ENCODE measurements at places on chromosomes 2 and 18. TPM values are rescaled to one million over a fixed set of nuclear protein-coding genes. Genes with fewer than 3 reads are reported as not detected.

B4GALT6 gene
- 3.0 TPM for total RNA-seq

ITPRIPL1 gene
- 52.1 TPM for total RNA-seq

EVA1A gene
- total RNA-seq, result not detected

CROCC2 gene
- total RNA-seq, result not detected

SCG2 gene
- total RNA-seq, result not detected

IER3IP1 gene
- total RNA-seq, result 14.7 TPM

SRD5A2 gene
- not detected for total RNA-seq

KIF1A gene
- total RNA-seq, result 0.66 TPM

ZNF521 gene
- total RNA-seq, result not detected

DNA sequence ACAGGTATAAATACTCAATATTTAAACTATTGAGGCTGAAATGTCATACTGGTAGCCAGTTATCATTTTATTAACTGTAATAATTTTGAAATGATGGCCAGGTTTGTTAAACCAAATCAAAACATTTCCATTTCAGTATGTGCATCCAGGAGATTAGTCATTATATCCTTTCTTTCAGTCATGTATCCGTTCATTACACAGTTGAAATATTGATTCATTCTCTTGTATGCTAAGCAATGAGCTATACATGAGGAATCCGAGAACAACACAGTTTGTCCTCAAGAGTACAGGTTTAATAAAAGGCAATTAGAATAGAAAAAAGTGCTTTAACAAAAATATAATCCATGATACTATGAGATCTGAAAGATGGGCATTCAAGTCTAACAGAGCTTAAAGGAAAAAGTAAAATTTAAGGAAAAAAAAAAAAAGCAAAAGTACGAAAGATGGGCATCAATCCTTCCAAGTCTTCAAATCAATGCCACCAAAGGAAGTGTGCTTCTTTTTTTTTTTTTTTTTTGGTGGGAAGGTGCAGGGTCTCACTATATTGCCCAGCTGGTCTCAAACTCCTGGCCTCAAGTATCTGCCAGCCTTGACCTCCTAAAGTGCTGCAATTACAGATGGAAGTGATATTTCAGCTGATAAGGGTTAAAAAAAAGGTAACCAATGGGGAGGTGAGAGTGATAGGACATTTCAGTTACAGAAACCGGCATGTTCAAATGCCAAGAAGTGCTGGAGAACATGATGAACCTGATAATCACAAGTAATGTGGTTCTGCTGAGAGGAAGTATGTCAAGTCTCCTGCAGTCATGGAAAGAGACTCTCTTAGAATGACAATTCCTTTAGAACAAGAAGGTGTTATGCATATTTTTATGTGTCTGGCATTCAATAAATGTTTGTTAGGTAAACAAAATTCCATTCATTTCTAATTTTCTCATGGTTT is 35.8 kb downstream of the PUM2 start:
- DNase-seq, result no peak
- peak overlapping the region; percentile 44 for H3K27ac ChIP-seq
- H3K36me3 ChIP-seq, result peaks cover 41% of the 10 kb centered on the region
- H3K4me1 ChIP-seq, result peaks cover 31% of the 10 kb centered on the region
- no peaks in the 10 kb centered on the region for H3K27me3 ChIP-seq

GRCh38 chr2:109117780-109118179 is 11.2 kb upstream of the SH3RF3 start:
- no peak overlapping the region for H3K27ac ChIP-seq
- H3K27me3 ChIP-seq, result peaks cover 27% of the 10 kb centered on the region
- no peaks in the 10 kb centered on the region for H3K4me1 ChIP-seq
- DNase-seq, result no peak

- H3K27ac ChIP-seq, result no peak overlapping the region
- no peak for DNase-seq
- H3K27me3 ChIP-seq, result peaks cover 4% of the 10 kb centered on the region
- peaks cover 8% of the 10 kb centered on the region for H3K4me1 ChIP-seq
- H3K36me3 ChIP-seq, result no peaks in the 10 kb centered on the region
These were observed 56.1 kb upstream of the CDCA7 start for GRCh38 chr2:173298536-173299097.

GRCh38 chr2:200310545-200310971 is 4.1 kb downstream of the SPATS2L start:
- H3K4me3 ChIP-seq, result no peak overlapping the region
- no peak for DNase-seq
- H3K4me1 ChIP-seq, result peaks cover 35% of the 10 kb centered on the region
- peaks cover 6% of the 10 kb centered on the region for H3K27me3 ChIP-seq

DNA sequence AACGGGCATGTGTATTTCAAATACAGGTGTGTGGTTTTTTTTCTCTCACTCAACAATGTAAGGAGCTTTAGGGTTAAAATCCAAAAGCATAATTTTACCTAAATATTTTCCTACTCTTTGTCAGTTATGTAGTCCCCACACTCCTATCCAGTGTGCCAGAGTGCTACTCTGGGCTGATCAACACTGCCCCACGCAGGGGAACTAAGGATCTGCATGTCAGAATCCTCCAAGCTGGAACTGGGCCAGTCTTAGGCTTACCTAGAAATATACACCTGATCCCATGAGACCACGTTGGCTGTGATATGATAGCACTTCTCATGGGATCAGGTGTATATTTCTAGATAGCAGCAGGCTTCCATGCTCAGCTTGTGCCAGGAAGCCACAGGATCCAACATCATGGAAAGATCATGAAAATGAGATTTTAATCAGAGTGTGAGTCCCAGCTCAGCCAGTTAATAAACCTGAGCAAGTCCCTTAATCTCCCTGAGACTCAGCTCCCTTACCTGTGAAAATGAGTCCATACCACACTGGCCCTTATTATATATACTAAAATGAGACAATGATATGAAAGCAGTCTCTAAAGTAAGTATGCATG is 29.7 kb downstream of the CCDC141 start:
- no peak overlapping the region for H3K4me3 ChIP-seq
- DNase-seq, result peak; percentile 13
- H3K36me3 ChIP-seq, result peaks cover under 1% of the 10 kb centered on the region

DNA sequence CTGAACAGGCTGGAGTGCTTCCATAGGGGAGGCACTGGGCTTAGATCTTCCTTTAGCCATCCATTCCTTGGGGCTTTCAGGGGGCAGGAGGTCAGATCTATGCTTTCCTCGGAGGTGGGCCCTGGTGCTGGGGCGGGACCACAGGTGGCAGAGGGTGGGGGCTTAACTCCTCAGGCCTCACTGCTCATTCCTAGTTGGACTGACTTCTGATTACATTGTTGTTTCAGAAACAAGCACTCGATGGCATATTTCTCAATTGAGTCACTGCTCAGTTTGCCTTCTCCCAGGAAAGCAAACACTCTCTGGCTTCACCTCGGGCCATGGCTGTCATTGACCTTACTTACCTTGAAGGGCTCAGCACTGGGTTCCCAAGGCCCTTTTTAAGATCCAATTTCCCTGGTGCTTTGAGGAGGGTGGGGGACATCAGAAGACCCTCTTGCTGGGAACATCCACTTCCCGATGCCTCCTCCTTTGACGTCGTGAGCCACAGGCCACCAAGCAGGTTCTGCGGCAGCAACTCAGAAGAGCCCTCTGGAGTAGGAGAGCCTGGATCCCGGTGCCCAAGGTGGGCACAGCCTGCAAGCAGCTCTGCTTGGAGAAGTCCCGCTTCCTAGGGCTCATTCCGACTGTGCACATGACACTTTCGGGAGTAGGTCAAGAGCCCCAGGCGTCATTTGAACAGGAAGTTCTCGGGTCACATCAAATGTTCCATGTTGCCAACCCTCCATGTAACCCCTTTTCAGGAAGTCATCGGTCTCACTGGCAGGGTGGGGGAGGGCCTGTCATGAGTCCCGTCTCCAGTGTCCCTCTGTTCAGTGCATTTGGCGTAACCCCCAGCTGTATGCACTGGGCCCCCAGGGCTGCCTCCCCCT is 40.6 kb downstream of the SDC1 start:
- H3K4me3 ChIP-seq, result no peak overlapping the region
- no peaks in the 10 kb centered on the region for H3K4me1 ChIP-seq
- no peaks in the 10 kb centered on the region for H3K36me3 ChIP-seq
- no peak for DNase-seq
- H3K27me3 ChIP-seq, result peaks cover 2% of the 10 kb centered on the region

GRCh38 chr2:236507393-236508085 is 62.1 kb upstream of the ACKR3 start:
- peaks cover 48% of the 10 kb centered on the region for H3K27me3 ChIP-seq
- no peaks in the 10 kb centered on the region for H3K36me3 ChIP-seq
- peak overlapping the region; percentile 73 for H3K4me3 ChIP-seq

GRCh38 chr2:232511336-232511890 is 8.8 kb upstream of the PRSS56 start:
- no peak overlapping the region for H3K27ac ChIP-seq
- no peak overlapping the region for H3K4me3 ChIP-seq
- H3K27me3 ChIP-seq, result peaks cover 21% of the 10 kb centered on the region
- no peaks in the 10 kb centered on the region for H3K36me3 ChIP-seq
- no peaks in the 10 kb centered on the region for H3K4me1 ChIP-seq

- H3K36me3 ChIP-seq, result peaks cover 2% of the 10 kb centered on the region
- H3K27me3 ChIP-seq, result peaks cover 30% of the 10 kb centered on the region
- no peak overlapping the region for H3K4me3 ChIP-seq
- no peak for DNase-seq
These were observed 2.1 kb upstream of the B3GNT7 start for GRCh38 chr2:231393149-231394131.

DNA sequence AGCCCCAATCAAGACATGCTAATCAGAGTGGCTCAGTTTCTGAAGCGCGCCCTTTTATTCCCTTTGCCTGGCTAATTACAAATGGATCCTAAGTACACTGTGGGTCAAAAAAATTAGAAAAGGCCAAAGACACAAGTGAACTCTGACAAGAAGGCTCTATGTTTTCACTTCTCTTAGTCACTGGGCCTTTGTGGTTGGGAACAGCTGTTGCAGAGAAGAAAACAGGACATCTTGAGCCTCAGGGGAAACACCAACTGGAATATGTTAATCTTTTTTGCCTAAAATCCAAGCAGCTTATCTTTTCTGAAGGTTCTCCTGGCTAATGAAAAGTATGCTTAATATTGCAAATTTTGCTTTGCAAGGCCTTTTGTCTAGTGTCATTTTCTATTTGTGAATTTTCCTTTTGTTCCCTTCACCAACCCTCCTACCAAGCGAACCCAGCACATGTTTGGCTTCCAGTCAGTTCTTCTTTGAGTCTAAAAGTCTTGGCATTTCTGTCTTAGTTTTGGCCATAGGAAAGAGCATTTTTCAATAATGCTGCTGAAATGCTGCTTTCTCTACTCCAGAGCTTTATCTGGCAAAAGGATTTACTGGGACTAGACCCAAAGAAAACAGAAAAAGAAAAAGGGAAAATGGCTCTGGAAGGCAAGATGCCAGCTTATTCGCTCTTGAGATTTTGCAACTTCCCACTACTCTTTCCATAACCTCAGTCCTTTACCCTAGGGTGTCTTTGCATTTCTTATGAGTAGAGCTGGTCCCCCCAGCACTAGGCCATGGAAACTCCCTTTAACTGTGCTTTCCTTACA is 440.2 kb upstream of the ST6GAL2 start:
- no peak for DNase-seq
- no peaks in the 10 kb centered on the region for H3K36me3 ChIP-seq
- no peaks in the 10 kb centered on the region for H3K27me3 ChIP-seq
- H3K27ac ChIP-seq, result no peak overlapping the region
- H3K4me1 ChIP-seq, result no peaks in the 10 kb centered on the region
- H3K4me3 ChIP-seq, result no peak overlapping the region

- H3K4me1 ChIP-seq, result no peaks in the 10 kb centered on the region
- H3K4me3 ChIP-seq, result no peak overlapping the region
- H3K27ac ChIP-seq, result no peak overlapping the region
- peaks cover 2% of the 10 kb centered on the region for H3K27me3 ChIP-seq
These were observed 1344.2 kb downstream of the LRP1B start for GRCh38 chr2:140786585-140786984.

DNA sequence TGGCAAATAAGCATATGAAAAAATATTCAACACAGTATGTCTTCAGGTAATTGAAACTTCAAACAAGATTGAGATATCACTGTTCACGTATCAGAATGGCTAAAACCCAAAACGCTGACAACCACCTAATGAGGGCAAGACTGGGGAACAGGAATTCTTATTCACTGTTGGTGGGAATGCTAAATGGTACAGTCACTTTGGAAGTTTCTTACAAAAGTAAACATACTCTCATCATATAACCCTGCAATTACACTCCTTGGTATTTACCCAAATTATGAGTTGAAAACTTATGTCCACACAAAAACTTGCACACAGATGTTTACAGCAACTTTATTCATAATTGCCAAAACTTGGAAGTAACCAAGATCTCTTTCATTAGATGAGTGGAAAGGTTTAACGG is 30.1 kb downstream of the BUB1 start:
- H3K4me1 ChIP-seq, result peaks cover 12% of the 10 kb centered on the region
- no peak overlapping the region for H3K4me3 ChIP-seq
- peaks cover 43% of the 10 kb centered on the region for H3K36me3 ChIP-seq
- no peak for DNase-seq
- no peaks in the 10 kb centered on the region for H3K27me3 ChIP-seq

- no peaks in the 10 kb centered on the region for H3K36me3 ChIP-seq
- H3K27me3 ChIP-seq, result peaks cover 3% of the 10 kb centered on the region
- H3K27ac ChIP-seq, result no peak overlapping the region
- H3K4me3 ChIP-seq, result no peak overlapping the region
- no peak for DNase-seq
- peaks cover 4% of the 10 kb centered on the region for H3K4me1 ChIP-seq
These were observed 80.6 kb downstream of the EML6 start for GRCh38 chr2:54803783-54804751.

- H3K27ac ChIP-seq, result no peak overlapping the region
- peaks cover 19% of the 10 kb centered on the region for H3K4me1 ChIP-seq
- H3K4me3 ChIP-seq, result no peak overlapping the region
- no peaks in the 10 kb centered on the region for H3K36me3 ChIP-seq
- H3K27me3 ChIP-seq, result peaks cover 20% of the 10 kb centered on the region
- no peak for DNase-seq
These were observed 269.5 kb downstream of the NEDD4L start for GRCh38 chr18:58313491-58314032.

- no peak overlapping the region for H3K27ac ChIP-seq
- H3K4me3 ChIP-seq, result no peak overlapping the region
- DNase-seq, result no peak
- H3K4me1 ChIP-seq, result no peaks in the 10 kb centered on the region
- H3K27me3 ChIP-seq, result peaks cover 8% of the 10 kb centered on the region
- peaks cover 2% of the 10 kb centered on the region for H3K36me3 ChIP-seq
These were observed 22.0 kb downstream of the SPP2 start for GRCh38 chr2:234072454-234072853.

DNA sequence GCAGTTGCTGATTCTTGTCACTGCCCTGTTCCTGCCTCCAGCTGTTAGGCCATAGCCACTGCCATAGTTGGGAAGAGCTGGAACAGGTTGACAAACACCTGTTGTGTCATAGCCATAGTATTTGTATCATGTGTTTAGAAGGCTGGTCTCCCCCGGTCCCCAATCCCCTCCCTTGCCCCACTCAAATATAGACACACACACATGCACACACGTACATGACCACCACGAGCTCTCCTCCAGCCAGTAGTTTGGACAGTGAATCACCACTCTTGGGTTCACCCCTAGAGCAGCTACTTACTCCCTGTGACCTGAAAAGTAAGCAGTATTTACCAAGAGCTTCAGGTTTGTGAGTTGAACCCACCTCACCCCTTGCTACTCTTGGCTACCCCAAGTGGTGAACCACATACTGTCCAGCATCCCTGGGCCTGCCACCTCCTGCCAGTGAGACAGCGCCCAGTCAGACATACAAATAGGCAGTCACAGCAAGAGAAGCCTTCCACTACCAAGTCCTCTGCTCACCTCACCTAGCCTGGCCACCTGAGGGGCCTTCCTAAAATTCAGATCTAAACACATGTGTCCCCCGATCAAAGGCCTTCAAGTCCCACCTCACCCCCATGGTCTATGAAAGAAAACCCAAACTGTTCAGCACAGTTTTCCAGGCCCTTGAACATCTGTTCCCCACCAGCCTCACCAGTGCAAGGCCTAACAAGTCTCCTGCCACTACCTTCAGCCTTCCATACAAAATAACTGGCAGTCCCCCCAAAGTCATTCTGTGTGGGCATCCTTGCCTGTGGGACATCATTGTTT is 7.1 kb downstream of the PCBP1 start:
- peak overlapping the region; percentile 95 for H3K27ac ChIP-seq
- H3K36me3 ChIP-seq, result peaks cover 13% of the 10 kb centered on the region
- DNase-seq, result no peak
- no peaks in the 10 kb centered on the region for H3K27me3 ChIP-seq
- peaks cover 56% of the 10 kb centered on the region for H3K4me1 ChIP-seq
